ENCODE measurements at places on chromosomes 5 and 9. TPM values are rescaled to one million over a fixed set of nuclear protein-coding genes. Genes with fewer than 3 reads are reported as not detected.

- no peaks in the 10 kb centered on the region for H3K4me1 ChIP-seq
- no peak overlapping the region for H3K4me3 ChIP-seq
- peak; percentile 15 for DNase-seq
- no peak overlapping the region for H3K27ac ChIP-seq
Measured at GRCh38 chr5:158119961-158120723, 261.2 kb upstream of the CLINT1 start.

GRCh38 chr9:99785010-99785590 lies 36.6 kb upstream of the NR4A3 start:
- no peaks in the 10 kb centered on the region for H3K27me3 ChIP-seq
- H3K27ac ChIP-seq, result no peak overlapping the region
- no peak for DNase-seq
- H3K4me1 ChIP-seq, result no peaks in the 10 kb centered on the region
- no peak overlapping the region for H3K4me3 ChIP-seq
- H3K36me3 ChIP-seq, result no peaks in the 10 kb centered on the region

DNA sequence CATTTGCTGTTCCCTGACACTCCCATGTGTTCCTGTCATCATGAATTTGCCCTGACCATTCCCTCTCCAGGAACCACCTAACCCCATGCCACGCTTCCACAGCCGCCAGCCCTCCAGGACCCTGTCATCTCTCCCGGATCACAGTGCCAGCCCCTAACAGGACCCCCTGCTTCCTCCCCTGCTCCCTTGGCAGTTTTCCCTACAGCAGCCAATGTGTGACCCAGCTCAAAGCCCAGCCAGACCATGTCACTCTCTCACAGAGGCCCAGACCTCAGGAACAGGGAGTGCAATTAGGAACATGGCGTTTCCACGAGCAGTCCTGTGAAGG lies 8.1 kb downstream of the FOXE1 start:
- no peak for DNase-seq
- H3K36me3 ChIP-seq, result no peaks in the 10 kb centered on the region
- H3K27ac ChIP-seq, result no peak overlapping the region
- H3K27me3 ChIP-seq, result no peaks in the 10 kb centered on the region

GRCh38 chr5:81353189-81353588 lies 40.7 kb downstream of the ACOT12 start:
- H3K27ac ChIP-seq, result no peak overlapping the region
- no peak for DNase-seq
- no peak overlapping the region for H3K4me3 ChIP-seq
- no peaks in the 10 kb centered on the region for H3K4me1 ChIP-seq
- H3K27me3 ChIP-seq, result no peaks in the 10 kb centered on the region
- H3K36me3 ChIP-seq, result no peaks in the 10 kb centered on the region

DNA sequence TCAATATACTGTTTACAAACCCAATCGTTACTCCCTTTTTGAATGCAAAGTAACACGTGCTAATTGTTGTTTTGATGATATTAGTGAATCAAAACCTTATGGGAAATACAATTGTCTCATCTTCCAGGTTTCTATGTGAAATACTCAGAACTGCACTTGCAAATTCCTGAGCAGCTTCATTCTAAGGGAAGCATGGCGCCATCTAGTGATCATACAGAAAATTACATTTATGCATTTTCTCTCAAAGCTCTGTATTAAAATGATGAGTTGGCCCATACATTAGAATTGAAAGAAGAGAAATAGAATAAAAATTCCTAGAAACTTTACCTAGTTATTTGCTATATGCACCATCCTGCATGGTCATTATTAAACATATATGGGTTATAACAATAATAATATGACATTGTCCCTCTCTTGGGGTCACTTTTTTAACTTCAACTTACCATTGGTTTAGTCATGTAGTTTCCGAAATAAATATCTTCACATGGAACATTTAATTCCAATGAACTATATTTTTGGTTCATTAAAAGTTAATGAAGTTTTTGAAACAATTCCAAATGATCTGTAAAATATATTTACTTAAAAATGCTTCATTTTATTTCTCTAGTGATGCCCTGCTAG lies 220.0 kb downstream of the PDE4D start:
- DNase-seq, result no peak
- no peak overlapping the region for H3K4me3 ChIP-seq
- H3K27ac ChIP-seq, result no peak overlapping the region
- no peaks in the 10 kb centered on the region for H3K36me3 ChIP-seq
- H3K4me1 ChIP-seq, result no peaks in the 10 kb centered on the region

DNA sequence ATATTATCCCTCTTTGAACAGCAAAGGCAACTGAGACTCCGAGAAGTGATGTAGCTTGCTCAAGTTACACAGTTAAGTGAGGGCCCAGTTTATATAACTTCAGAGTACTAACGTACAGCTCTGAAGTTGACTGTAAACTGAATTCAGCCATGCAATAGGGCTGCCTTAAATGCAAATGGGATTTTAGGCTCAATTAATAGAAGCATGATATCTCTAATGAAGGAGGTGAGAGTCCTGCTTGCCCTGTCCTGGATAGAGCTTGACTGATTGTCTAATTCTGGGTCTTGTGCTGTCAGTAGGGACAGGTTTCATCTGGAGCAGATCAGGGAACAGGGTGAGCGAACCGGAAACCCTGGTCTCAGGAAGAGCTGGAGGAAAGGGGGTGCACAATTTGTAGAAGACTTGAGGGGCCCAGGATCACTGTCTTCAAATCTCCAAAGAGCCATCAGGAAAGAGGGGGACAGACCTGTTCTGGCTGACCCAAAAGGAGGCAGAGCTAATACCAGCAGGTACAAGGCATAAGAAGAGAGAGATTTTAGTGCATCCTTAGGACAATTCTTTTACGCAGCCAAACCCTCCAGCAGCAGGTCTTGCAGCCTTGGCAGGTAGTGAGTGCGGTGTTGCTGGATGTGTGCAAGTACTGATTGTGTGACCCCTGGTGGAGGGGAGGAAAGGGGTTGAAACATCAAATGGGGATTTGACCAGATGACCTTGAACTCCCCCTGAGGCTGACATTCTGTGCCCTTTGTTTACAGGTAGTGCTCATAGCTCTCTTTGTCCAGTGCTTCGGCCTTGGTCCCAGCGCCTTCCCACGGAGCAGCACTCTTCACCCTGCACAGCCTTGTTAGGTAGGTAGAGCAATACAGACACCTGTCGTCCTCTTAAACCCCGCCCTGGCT lies 13.0 kb downstream of the GSN start:
- H3K27me3 ChIP-seq, result no peaks in the 10 kb centered on the region
- H3K27ac ChIP-seq, result peak overlapping the region; percentile 94
- H3K4me3 ChIP-seq, result no peak overlapping the region
- DNase-seq, result no peak
- peaks cover 56% of the 10 kb centered on the region for H3K4me1 ChIP-seq

DNA sequence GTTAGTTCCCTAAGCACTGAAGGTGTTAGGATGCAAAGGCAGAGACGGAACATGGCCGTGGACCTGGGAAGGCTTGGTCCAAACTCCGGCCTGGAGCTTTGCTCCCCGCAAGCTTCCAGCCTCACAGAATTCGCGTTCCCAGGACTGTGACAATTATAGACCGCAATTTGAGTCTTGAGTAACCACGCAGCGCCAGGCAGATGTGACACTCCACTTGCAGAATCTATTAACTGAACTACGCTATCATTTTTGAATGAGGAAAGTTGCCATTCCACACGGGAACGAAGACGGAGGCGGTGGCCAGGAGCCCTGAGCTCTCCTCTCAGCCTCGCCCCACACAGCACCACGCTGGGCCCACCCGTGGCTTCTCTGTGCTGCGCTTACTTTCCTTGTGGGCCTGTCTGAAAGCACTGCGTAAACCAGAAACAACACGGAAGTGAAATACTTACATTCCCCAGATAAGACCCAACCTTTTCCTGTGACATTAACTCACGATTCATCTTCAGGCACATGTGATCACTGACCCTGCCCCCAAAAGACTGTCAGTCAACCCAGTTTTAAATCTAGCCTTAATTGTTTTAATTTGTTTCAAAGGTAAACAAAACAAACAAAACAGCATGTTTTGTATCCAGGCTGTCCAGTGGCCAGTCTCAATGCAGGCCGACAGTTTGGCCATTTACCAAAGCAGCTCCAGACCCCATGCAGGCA lies 16.1 kb upstream of the COL5A1 start:
- DNase-seq, result peak; percentile 11
- no peak overlapping the region for H3K4me3 ChIP-seq
- no peaks in the 10 kb centered on the region for H3K36me3 ChIP-seq
- H3K27ac ChIP-seq, result no peak overlapping the region

DNA sequence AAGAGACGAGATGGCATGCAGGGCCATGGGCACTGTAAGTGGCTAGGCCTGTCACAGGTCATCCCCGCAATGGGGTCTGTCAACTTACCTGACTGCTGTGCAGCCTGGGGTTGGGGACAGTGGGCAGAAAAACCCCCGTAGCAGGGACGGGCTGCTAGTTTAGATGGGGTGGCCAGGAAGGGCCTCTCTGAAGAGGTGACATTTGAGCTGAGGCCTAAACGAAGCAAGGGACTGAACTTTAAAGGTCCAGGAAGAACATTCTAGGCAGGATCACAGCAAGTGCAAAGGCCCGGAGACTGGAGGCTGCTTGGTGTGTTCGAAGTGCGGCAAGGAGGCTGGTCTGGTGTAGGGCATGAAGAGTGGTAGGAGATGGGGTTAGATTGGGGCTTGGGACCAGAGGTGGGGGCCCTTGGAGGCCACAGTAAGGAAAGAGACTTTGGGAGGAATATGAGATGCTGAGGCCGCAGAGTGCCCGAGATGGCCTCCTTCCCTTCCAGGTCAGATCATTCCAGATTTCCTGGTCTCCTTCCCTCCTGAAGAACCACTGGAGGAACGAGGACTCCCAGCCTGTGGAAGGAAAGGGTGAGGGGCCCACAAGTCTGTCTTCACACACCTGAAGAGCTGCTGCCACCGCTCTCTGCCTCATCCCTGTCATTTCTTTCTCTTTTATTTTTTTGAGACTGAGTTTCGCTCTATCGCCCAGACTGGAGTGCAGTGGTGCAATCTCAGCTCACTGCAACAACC lies 37.9 kb upstream of the SH3PXD2B start:
- DNase-seq, result no peak

GRCh38 chr5:22852807-22853660 lies at the start of gene CDH12:
CDH12 (minus strand) TSS chr5:22853344.
- no peaks in the 10 kb centered on the region for H3K36me3 ChIP-seq
- no peaks in the 10 kb centered on the region for H3K27me3 ChIP-seq
- H3K27ac ChIP-seq, result no peak within 1 kb of the TSS
- no peak within 1 kb of the TSS for H3K4me3 ChIP-seq

GRCh38 chr5:135034236-135034962 lies 371 bp upstream of the PITX1 start:
- H3K27ac ChIP-seq, result no peak overlapping the region
- H3K36me3 ChIP-seq, result no peaks in the 10 kb centered on the region
- DNase-seq, result no peak
- H3K27me3 ChIP-seq, result peaks cover 6% of the 10 kb centered on the region
- peak overlapping the region; percentile 34 for H3K4me3 ChIP-seq

DNA sequence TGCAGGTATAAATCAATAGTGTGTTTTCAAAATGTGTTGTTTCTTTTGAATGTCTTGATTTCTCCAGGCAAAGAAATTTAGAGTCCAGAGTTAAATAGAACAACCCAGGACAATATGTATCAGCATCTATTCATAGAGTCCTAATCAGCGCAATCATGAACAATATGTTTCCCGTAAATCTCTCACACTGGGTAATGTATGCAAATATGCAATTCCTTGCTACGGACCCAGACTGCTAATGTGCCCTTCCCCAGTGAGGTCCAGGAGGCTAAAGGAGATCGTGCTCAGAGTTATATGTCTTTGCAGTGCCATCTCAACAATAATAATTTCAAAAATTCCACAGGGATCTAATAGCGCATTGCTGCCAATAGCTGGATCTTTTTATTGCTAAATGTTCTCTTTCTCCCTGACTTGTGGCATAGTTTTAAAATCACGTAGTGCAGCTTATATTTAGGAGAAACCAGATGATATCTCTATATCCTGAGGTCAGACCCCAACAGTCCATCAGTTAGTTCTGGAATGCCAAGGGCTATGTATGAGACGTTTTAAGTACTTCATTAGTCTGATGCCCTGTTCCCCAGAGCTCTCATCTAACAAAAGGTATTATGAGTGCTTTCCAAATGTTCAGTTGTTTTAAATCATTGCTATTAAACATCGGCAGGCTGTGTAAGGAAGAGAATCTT lies 145.1 kb downstream of the MARCHF11 start:
- no peaks in the 10 kb centered on the region for H3K4me1 ChIP-seq
- no peak for DNase-seq
- H3K27ac ChIP-seq, result no peak overlapping the region
- H3K36me3 ChIP-seq, result no peaks in the 10 kb centered on the region
- no peaks in the 10 kb centered on the region for H3K27me3 ChIP-seq

GRCh38 chr9:130523921-130524320 lies 55.5 kb upstream of the FUBP3 start:
- H3K36me3 ChIP-seq, result no peaks in the 10 kb centered on the region
- no peaks in the 10 kb centered on the region for H3K27me3 ChIP-seq
- no peak overlapping the region for H3K4me3 ChIP-seq

DNA sequence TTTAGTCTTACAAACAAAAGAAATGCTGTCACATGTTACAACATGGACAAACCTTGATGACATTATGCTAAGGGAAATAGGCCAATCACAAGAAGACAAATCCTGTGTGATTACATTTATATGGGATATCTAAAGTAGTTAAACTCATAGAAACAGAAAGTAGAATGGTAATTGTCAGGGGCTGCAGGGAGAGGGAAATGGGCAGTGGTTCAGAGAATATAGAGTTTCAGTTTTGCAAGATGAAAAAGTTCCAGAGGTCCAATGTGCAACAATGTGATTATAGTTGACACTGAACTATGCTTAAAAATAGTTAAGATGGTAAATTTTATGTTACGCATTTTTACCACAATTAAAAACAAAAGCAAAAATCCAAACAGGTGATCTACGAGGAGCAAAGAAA lies 265.5 kb downstream of the NDUFS4 start:
- H3K27me3 ChIP-seq, result no peaks in the 10 kb centered on the region
- peaks cover 8% of the 10 kb centered on the region for H3K4me1 ChIP-seq
- no peak overlapping the region for H3K4me3 ChIP-seq
- no peak for DNase-seq
- H3K36me3 ChIP-seq, result no peaks in the 10 kb centered on the region
- H3K27ac ChIP-seq, result no peak overlapping the region

The ST6GALNAC6 gene
- 141 TPM for total RNA-seq

The GPR150 gene
- 0.10 TPM for total RNA-seq

The MARCOL gene
- not detected for total RNA-seq

The AK1 gene
- total RNA-seq, result 30.9 TPM

The TPPP gene
- total RNA-seq, result 1.1 TPM

The GABRA1 gene
- not detected for total RNA-seq

The DRD1 gene
- 0.15 TPM for total RNA-seq
